Stimulated activated CD8-positive, alpha-beta memory T cell treated with anti-CD3 and anti-CD28 coated beads, Interleukin-4, amount 100 ng/mL, for 4 hours (primary cell): ENCODE measurements at places on chromosomes 1 and 21.

- DNase-seq, result no peak
These were observed 31.6 kb downstream of the CDK18 start for GRCh38 chr1:205535866-205536758.

- DNase-seq, result no peak
These were observed 240.2 kb upstream of the LYPLAL1 start for GRCh38 chr1:218933513-218933912.

DNA sequence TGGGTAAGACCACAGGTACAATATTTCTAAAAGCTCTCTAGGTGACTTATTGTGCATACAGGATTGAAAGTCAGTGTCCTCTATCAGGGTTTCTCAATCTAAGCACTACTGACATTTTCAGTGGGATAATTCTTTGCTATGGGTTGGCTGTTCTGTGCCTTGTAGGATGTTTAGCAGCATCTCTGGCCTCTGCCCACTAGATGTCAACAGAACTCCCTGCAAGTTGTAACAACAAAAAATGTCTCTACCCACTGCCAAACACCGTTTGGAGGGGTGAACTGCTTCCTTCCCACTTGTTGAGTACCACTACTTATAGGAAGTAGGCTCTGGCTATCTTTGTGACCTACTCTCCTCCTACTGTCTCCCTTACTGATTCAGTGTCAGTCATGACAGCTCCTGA is 90.1 kb upstream of the ZRANB2 start:
- no peak for DNase-seq

DNA sequence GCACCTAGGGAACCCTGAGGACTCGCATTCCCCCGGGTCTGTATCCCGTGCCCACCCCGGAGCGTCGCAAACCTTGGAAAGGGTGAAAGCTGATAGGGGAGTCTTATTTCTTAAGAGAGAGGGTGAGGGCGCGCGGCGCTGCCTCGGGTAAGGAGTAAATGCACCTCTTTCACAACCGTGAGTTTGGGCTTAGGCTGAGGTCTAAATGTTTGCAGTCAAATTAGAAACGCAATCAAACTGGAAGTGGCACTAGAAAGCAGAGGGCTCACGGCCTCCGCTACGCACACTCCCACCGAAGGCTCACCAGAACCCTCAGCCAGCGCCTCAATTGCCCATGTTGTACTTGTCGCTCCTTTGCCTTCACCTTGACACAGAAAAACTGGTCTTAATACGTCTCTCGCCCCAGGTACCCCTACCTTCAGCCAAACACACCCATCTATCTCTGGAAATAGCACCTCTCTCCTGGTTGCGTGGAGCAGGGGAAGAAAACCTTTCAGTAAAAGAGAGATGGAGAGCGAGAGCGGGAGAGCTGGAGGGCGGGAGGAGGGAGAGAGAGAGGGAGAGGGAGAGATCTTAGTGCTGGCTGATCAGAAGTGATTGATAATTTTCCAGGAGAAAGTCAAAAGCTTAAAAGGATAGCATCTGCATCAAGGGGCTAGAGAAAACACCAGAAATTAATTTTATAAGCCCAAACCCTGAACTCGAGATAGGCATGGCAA is 1.7 kb upstream of the HLX start:
- DNase-seq, result no peak

- no peak for DNase-seq
These were observed 1.1 kb downstream of the BATF3 start for GRCh38 chr1:212698467-212699103.

- no peak for DNase-seq
These were observed 7.1 kb upstream of the NES start for GRCh38 chr1:156684227-156684782.

DNA sequence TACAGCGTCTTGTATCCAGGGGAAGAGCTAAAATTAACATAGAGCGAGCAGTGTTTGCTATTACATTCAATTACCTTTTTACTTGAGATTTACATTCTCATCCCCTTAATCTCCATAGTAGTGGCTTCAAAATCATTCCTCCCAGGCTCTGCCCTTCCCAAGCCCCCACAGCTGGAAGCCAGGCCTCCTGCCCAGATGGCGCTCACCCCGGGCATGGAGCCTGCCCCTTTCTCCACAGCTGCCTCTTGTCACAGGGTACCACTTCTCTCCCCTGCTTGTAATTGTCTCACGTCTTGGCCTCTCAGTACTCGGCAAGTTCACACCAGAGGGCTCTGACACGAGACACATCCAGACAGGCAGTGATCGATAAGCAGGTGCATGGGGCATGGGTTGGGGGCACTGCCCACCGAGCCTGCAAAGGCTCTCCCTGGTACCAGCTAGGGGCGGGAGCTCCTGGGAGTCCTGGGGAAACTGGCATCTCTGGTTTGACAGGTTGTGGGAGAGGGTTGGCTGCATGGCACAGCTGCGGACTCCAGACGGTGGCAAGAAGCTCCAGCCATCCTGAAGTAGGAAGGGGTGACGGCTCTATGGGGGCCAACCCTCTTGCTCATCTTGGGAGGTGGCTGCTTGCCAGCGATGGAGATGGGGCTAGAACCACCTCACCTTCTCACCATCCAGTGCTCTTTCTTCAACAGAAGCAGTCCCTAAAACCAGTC is 20.1 kb downstream of the CASZ1 start:
- DNase-seq, result no peak

DNA sequence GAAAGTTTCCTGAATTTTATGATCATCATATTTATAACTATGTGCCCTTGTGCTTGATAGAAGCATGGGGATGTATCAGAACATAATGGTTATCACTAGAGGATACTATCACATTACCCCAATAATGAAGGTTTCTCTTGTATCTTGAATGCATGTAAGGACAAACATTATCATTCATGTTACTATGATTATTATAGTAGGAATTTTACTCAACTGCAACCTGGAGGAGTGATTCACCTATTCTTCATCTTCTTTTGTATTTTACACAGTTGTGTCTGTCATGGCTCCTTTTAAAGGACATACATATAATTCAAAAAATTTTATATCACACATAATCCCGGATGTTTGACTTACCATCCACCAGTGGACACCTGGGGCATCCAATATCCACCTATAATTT is 143.8 kb upstream of the TMPRSS15 start:
- DNase-seq, result no peak

- no peak for DNase-seq
These were observed 43.1 kb downstream of the CASZ1 start for GRCh38 chr1:10753299-10753698.

DNA sequence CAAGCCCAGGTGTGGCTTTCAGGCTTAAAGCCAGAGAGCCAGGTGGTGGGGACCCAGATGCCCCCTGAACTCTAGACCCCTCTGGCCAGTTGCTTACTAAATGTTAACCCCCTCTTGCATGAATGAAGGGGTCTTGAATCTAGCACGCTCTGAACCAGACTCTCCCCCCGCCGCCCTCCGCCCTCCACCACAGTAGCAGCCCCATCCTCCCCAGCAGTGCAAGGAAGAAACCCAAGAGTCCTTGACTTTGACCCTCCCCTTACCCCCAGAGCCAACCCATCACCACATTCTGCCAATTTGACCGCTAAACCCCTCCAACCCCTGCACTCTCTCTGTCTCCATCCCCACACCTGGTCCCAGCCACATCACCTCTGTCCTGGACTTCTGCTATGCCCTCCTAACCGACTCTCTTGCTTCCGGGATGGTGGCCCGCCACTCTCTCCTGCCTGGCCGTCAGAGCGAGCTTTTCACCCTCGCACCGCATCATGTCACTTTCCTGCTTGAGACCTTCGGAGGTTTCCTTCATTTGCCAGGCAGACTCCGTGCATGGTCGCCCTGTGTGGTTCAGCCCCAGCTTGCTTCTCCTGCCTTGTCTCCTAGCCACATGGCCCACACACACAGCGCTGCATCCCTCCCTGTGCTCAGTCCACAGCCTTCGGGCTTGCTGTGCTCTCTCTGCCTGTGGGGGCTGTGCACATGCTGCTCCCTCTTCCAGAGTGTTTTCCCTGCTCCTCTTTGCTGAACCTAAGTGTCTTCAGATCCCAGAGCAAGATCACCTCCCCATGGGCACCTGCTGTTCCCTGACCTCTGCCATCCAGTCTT is 113.4 kb downstream of the HUNK start:
- DNase-seq, result no peak

- DNase-seq, result no peak
These were observed 215.2 kb downstream of the DISC1 start for GRCh38 chr1:231841616-231842344.

GRCh38 chr1:196651637-196652215 is at the start of gene CFH:
TSS of gene CFH (plus strand) at chr1:196652043. CDS start at chr1:196652118, 75 bp downstream.
- DNase-seq, result no peak

DNA sequence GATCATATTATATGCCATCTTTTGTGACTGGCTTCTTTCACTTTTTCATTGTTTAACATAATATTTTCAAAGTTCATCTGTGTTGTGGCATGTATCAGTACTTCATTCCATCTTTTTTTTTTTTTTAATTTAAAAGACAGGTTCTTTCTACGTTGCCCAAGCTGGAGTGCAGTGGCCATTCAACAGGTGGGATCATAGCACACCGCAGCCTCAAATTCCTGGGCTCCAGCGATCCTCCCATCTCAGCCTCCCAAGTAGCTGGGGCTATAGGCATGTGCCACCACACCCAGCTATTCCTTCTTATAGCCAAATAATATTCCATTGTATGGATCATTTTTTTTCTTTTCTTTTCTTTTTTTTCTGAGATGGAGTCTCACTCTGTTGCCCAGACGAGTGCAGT is 34.6 kb upstream of the ZNF281 start:
- DNase-seq, result no peak

DNA sequence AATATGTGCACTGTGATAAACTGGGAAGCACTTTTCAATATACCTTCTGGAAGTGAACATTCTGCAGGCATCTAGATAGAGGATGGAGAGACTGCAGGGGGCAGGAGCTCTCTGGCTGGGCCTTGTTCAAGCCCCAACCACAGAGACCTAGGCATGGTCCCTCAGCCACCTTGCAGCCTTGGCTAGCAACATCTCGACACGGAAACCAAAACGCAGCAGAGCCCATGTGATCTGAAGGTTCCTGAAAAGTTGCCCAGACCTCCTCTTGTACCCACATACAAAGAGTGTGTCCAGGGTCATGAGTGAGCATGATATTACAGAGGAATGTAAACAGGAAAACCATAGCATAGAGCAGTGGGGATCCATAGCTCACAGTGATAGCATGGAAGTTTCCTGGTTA is 33.1 kb upstream of the SAMD11 start:
- DNase-seq, result no peak

- no peak for DNase-seq
These were observed 321.0 kb downstream of the TM2D1 start for GRCh38 chr1:61403679-61404596.

- no peak for DNase-seq
These were observed 807.1 kb upstream of the PRMT6 start for GRCh38 chr1:106249365-106249764.

DNA sequence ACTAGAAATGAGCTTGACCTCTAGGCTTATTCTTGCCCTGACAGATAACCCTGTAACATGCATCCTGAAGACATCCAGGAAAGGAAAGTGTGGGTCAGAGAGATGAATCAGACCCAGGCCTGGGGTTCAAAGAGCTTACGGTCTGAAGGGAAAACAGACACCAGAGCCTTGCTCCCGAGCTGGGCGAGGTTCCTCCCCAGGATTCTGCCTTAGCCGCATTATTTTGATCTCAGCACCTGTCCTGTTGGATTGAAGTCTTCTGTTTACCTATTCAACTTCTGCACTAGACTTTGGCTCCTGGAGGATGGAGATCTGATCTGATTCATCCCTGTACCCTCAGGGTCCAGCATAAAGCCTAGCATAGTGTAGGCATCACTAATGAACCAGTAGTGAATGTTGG is 1.9 kb downstream of the CYP4B1 start:
- no peak for DNase-seq

GRCh38 chr21:16792101-16792500 is 720.7 kb upstream of the CXADR start:
- no peak for DNase-seq

- no peak for DNase-seq
These were observed 54.6 kb upstream of the POU2F1 start for GRCh38 chr1:167165948-167166689.

- DNase-seq, result no peak
These were observed 14.3 kb downstream of the RNF207 start for GRCh38 chr1:6220236-6220635.

DNA sequence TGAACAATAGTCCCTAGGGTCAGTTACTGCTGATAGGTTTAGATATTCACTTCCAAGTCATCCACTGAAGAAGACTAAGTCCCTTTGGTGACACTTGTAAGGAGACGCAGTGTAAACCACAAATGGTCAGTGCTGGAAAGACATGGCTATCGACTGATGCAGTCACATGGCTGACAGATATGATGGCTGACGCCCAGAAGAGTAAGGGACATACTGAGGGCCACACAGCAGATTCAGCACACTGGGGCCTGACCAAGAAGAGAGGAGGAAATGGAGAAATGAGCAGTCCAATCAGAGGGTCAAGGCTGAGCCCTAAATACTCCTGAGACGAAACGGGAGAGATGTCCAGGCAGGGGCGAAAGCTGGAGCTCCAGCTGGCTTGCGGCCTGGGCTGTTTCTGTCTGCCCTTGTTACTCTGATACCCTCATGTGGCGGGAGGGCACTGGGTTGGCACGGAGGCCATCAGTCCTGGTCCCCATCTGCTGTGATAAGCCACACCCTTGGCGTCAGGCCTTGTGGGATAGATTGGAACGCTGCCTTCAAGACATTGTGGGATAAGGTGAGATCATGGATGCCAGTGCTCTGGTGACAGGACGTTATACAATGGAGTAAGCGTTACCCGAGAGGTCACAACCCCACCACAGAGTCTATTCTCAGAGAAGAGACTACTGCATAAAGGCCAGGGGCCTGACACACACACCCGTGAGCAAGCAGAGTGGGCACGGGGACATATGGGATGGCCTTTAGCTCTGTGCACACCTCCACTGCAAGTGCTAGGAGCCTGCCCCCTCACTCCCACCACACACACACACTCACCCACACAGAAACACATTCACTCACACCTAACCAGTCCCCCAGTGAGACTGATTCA is 158.4 kb downstream of the TRABD2B start:
- no peak for DNase-seq

GRCh38 chr1:154793685-154794084 is 76.4 kb downstream of the KCNN3 start:
- no peak for DNase-seq

- DNase-seq, result no peak
These were observed 107.7 kb upstream of the TMPRSS2 start for GRCh38 chr21:41615613-41616012.

DNA sequence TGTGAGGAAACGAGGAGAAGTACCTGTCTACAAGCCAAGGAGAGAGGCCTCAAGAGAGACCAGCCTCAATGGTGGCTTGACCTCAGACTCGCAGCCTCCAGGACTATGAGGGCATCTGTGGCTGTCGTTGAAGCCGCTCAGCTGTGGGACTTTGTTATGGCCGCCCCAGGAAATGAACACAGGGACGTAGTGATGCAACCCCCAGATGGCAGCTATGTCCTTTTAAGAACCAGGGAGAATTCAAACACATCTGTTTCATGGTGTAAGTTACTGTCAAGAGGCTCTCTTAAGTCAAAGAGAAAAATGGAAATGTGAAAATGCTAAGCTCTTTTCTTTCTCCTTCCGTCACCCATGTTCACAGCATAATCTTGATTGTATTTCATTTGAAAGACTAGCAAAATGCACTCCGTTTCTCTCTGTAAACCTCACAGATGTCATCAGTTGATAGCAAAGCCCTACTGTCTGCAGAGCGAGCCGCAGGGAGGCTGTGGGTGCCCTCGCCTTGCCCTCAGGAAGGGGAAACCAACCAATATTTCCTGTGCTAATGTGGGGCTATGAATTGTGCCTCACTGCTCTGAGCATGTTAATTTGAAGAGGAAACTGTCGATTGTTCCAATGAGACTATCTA is 21.3 kb downstream of the UBASH3A start:
- no peak for DNase-seq

GRCh38 chr1:5333291-5333690 is 658.9 kb downstream of the NPHP4 start:
- DNase-seq, result no peak

- DNase-seq, result no peak
These were observed 130.6 kb downstream of the PLPP3 start for GRCh38 chr1:56448529-56449300.
